ENCODE measurements at places on chromosomes 11 and 22.

DNA sequence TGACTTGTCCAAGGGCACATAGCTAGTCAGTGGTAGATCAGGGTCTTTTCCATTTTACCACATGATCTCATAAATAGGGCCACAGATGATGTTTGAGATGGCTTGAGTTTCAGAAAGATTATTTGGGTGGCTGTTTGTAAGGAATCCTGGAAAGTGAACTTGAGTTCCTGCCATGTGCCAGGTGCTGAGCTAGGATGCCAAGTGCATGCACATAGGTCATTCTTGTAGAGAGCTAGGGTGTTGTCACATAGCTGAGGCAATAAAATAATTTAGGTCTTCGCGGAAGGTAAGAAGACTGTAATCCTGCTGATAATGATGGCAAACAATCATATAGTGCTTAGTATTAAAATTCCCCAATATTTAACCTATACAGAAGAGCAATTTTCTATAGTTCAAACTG is 1162.6 kb upstream of the TENM4 start:
- no peak for ATAC-seq

GRCh38 chr11:76807206-76807875 is 24.2 kb downstream of the TSKU start:
- ATAC-seq = peak; percentile 63

DNA sequence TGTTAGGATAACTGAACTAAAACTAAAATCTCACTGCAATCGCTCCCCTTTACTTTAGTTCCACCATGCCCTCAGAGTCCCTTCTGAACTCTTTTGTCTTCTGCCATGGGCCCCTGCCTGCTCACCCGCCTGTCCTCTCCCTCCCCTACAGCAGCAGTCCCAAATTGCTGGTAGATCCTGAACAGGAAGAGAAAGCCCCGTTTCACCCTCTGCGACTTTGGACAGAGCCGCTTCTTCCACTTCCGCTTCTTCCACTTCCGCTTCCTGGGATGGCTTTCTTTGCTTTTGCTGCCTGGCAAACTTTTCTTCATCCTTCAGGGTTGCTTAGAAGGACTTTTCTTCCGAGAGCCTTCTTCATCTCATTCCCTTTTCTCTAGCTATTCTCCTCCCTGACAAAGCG is 35.7 kb upstream of the TLCD5 start:
- no peak for ATAC-seq

GRCh38 chr11:60195923-60196368 is 13.1 kb upstream of the MS4A6A start:
- ATAC-seq = no peak

DNA sequence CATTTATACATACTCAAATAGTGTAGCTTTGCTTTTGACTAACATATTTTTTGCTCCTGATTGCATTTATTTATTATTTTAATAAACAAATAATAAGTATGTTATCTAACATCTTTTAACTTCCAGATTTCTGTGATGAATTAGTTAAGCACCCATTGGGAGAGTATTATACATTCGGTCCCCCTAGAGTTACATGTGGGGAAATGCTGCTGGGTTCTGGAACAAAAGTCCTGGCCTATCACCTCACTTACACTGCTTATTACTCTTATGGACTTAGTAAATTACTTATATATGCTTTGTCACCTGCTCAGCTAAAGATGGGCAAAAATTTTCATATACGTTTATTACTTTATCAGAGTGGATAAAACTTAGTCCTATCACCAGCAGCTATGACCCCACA is 1163.0 kb downstream of the FAM181B start:
- ATAC-seq = no peak

Measured in gastroesophageal sphincter (tissue), 4 donors.